Cerebellar nuclear complex (tissue), 1 donor: ENCODE measurements at places on chromosomes 6 and 20.

DNA sequence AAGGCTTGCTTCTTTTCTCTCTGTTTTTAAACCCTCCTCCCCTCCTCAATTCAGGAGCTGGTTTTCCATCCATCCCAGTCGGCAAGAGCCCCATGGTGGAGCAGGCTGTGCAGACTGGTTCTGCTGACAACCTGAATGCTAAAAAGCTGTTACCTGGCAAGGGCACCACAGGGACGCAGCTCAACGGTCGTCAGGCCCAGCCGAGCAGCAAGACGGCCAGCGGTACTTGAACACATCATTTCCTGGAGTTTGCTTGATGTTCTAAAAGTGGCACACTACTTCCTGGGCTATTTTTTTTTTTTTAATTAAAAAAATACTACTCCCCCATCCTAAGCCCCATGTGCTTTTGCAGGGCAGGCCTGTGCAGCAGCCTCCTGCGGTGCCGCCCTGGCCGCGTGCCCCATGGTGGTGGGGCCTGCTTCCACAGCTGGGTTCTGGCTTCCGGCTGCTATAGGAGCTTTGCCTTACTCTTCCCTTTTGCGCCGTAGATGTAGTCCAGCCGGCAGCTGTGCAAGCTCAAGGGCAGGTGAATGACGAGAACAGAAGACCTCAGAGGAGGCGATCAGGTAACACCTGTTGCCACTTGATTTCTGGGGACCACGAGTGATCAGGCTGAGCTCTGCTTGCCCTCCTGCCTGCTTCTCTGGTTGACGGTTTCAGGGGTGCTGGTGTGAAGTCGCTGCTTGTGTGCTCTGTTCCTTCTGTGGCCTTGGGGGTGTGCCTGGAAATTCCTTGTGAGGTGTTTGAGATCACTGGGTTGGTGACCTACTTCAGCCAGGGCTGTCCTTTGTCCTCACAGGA lies 7.7 kb downstream of the LSM14B start:
- no peak for DNase-seq

GRCh38 chr20:53579581-53580375 lies 13.9 kb downstream of the ZNF217 start:
- DNase-seq: no peak

- no peak for DNase-seq
Measured at GRCh38 chr6:138662471-138662870, 111.1 kb upstream of the CCDC28A start.

DNA sequence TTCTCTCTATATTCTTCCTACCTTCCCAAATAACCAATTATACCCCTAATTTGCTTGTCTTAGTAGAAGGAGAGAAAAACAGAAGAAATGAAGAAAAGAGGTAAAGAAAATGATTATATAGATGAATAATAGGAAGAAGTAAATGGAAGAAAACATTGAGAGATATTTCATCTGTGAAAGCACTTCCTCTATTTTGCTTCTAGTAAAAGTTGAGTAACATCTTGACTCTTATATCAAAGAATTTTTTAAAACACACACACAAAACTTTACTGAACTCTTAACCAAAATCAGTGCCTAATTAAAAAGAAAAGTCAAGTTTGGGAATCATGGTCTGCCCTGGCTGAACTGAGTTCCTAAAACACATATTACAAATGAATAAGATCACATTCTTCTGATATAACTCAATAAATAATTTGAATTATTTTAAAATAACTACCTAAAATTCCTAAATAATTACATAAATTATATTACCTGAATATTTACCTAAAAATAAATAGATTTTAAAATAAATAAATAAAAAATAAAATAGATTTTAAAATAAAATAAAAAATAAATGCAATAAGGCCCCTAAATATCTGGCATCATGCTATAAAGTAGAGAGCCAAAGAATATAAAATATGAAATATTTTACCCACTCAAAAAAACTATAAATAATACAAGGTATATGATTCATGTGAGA lies 8.8 kb downstream of the SLC17A2 start:
- no peak for DNase-seq

GRCh38 chr20:14832630-14833029 lies 495.2 kb upstream of the FLRT3 start:
- no peak for DNase-seq
